CD14-positive monocyte (primary cell): ENCODE measurements at places on chromosomes 7 and 10.
A peak's percentile ranks its signal among the peaks of the same experiment; 100 is the strongest.

- peak; percentile 60 for DNase-seq
These were observed 13.6 kb downstream of the TTYH3 start for GRCh38 chr7:2645274-2645868.

GRCh38 chr10:114810926-114811325 lies 10.7 kb upstream of the FHIP2A start:
- no peak for DNase-seq

- DNase-seq: no peak
These were observed 34.9 kb downstream of the R3HCC1L start for GRCh38 chr10:98169379-98169778.

GRCh38 chr7:2702594-2702957 lies 14.6 kb downstream of the AMZ1 start:
- no peak for DNase-seq

- no peak for DNase-seq
These were observed 313.9 kb upstream of the GLI3 start for GRCh38 chr7:42550706-42551470.

DNA sequence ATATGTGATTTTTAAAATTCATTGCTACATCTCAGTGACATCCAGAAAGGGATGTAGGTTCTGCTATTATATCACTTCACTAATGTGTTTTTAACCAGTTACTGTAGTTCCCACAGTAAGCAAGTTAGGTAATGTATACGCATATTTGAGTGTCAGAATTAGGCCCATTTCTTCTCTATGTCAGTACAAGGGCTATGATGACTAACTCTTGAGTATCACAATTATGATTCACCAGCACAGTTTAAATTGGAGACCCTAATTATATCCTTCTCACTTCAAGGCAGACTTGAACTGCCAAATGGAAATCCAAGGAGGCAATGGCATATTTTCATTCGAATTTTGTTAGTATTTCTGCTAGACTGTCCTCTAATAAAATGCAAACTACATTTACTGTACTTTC lies 23.6 kb downstream of the BZW2 start:
- DNase-seq: no peak

DNA sequence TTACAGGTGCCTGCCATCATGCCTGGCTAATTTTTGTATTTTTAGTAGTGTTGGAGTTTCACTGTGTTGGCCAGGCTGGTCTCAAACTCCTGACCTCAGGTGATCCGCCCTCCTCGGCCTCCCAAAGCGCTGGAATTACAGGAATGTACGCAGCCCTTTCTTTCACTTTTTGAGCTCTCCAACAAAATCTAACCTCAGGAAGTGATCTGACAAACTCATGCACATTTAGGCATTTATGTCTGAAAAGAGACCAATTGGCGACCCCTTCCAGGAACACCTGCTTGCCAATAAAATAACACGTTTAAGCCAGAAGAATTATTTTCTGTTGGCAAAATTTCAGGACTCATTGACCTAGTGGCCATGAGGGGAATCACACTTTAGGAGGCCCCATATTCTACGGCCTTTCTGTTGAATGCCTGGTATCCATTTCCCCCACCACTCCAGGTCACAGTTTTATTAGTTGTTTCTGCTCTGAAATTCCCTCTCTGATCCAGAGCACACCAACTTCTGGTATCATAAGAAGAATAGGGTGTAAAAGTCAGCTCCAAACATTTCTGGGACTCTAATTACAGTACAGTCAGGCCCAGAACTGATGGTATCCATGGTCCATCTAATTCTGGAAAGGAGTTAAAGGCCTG lies 65.8 kb upstream of the FRMD4A start:
- no peak for DNase-seq

- no peak for DNase-seq
These were observed 1.9 kb upstream of the NRF1 start for GRCh38 chr7:129609666-129610065.

DNA sequence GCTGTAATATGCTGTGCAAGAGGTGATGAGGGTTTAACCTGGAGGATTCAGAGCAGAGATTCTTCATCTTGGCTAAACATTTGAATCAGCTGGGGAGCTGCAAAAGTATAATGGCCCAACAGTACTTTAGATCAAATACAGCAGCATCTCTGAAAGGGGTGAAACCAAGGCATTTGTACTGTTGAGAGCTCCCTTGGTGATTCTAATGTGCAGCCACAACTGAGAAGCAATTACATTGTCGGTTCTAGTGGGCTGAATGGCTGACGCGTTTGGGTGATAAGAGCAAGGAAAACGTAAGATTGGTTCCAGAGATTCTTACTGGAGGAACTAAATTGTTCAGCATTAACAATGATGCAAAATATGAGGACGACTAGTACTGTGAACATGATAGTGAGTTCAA lies 269.7 kb downstream of the AGMO start:
- no peak for DNase-seq

DNA sequence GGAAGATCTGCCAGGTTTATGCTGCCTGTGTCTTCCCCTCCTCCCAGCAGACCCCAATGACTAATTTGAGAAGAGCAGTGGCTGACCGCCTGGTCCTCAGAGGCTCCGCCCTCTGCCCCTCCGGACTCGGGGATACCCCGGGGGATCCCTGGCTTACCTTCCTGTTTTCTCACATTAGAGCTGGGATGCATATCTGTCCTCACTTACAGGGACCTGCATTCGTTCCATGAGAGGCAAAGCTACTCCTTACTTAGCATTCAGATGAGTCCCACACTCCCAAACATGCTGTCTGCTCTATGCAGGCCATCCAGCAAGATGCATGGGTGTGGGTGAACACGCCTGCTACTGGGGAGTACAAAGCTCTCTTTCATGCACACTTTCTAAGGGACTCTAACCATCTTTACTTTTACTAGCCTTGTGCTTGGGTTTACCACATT lies 24.0 kb downstream of the VOPP1 start:
- peak; percentile 49 for DNase-seq

- no peak for DNase-seq
These were observed 2.4 kb upstream of the VDAC2 start for GRCh38 chr10:75208181-75208580.

GRCh38 chr10:101749047-101750016 lies 26.6 kb downstream of the FGF8 start:
- no peak for DNase-seq

- no peak for DNase-seq
These were observed 216.7 kb downstream of the FAM107B start for GRCh38 chr10:14558025-14558424.

DNA sequence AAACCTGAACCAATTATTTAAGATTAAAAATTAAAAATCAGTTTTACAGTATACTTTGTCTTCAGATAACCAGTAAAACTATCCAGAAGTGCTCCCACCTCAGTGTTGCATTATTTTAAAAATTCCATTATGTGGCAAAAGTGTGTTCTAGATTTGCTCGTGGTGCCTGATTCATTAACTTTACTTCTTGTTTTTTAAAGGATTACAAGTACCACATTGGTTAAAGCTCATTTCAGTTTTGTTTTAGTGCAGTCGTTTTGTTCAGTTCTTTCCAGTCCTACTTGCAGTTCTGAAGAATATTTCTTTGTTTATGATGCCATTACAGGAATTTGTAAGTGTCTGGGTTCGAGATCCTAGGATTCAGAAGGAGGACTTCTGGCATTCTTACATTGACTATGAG lies 69.0 kb downstream of the SNX10 start:
- DNase-seq: peak; percentile 93

DNA sequence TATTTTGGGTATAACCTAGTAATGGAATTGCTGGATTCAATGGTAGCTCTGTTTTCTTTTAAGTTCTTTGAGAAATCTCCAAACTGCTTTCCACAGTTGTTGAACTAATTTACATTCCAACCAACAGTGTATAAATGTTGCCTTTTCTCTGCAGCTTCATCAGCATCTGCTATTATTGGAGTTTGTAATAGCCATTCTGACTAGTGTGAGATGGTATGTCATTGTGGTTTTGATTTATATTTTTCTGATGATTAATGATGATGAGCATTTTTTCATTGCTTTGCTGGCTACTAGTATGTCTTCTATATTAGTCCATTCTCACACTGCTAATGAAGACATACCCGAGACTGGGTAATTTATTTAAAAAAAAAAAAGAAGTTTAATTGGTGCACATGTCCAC lies 248.6 kb upstream of the MAGI2 start:
- no peak for DNase-seq

DNA sequence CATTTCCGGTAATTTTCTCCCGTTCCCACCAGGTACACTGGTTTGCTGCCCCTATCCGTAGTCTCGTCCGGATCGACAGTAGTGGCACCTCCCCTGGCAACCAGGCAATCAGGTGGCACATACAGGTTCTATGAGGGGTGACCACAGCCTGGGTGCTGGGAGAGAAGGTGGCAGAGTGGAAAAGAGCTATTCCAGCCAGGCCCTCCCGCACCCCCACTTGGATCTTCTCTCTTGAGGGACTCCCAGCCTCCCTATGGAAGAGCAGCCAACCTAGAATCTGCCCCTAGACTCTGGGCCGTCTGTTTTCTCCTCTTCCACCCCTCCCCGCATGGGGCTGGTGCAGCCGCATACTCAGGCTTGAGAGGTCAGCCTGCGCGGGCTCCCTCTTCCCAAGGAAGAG lies 58.6 kb downstream of the GPR26 start:
- no peak for DNase-seq

DNA sequence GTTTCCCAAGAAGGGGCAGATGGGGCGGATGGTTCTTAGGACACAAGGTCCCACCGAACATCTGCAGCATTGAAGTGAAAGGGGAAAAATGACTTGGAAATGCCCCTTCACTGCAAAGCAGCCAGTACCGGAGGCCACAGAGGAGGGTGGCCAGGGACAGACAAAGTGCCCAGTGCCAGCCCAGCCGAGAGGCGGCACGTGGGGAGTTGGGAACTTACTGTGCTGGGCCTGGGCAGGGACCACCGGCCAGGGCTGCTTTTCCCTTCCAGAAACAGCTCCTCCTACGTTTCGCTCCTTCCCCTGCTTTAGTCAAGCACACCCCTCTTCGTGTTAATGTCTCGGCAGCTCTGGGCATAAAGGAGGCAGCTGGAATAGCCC lies 129.2 kb downstream of the TNS3 start:
- DNase-seq: no peak

- no peak for DNase-seq
These were observed 472.8 kb upstream of the MKI67 start for GRCh38 chr10:128599030-128599429.

DNA sequence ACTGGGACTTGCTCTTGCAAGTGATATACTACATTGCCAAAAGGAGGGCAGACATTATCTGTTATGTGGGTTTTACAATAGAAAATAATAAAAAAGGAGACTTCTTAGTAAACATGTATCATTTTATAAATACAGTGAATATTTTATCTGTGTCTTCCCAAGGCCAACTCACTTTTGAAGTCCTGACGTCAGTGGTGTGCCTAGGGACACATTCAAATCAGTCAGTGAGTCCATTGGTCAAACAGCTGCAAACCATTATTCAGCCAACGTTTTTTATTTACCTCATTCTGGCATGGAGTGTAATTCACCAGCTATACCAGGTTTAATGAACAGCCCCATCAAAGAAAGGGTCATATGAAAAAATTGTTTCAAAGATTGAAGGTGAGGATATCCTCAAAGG lies 263.7 kb downstream of the IPMK start:
- DNase-seq: no peak

DNA sequence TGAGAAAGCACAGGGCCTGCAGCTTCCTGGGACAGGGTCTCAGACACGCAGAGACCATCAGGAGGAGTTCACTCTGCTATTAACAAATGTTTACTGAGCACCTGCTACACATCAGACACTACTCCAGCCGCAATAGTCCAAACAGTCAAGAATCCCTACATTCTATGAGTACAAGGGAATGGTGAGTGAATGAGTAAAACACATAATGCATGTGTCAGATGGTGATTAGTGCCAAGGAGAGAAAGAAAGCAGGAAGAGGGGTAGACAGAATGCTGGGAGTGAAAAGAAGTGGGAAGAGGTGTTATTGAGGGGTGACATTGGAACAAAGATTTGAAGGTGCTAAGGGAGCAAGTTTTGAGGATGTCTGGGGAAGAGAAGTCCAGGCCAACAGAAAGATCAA lies 634.2 kb upstream of the GALNT17 start:
- DNase-seq: no peak

DNA sequence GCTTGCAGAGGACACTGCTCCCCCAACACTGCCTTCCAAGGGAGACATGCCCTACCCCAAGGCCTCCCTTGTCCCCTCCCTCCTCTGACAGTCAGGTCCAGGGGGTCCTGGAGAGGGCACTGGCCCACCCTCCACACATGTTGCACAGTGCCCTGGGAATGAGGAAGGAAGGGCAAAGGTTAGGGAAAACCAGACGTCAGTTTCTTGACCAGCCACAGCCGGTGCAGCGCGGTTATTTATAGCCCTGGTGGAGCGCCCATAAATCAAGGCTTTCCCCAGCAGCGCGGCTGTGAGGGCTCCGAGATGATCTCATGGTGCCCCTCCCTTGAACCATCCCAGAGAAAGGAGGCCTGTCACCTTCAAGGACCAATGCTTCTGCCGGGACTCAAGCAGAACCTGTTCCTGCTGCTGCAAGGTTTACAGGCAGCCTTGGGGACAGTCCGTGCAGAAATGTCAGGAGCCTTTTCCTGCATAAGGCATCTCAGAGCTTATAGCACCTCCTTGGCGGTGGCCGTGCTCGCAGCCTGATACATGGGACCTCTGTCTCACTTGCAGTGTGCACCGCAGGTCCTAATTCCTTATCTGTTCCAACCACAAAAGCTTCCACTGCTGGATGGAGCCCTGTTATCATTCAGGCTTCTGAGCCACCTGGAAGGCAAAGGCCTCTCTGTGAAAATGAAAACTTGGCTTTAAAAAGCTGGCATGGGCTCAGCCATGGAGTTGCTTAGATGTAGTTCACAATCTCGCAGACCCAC lies 127.3 kb downstream of the LHPP start:
- DNase-seq: no peak

DNA sequence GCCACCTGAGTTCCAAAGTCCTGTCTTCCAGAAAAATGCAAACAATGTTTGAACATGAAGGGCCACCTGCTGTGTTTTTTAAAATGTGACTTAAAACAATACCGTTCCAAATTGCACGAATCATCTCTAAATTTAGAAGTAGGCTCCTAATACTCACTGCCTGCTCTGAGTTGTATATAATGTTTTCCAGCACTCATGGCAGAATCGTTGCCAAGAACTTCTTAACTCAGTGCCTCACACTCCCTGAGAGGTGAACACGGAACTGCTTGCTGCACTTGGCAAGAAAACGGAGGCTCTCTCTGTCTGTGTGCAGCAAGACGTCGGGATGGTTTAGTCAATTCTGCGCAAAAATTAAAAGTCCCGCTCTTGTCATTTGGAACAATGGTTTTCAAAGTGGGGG lies 757.3 kb upstream of the AUTS2 start:
- no peak for DNase-seq

DNA sequence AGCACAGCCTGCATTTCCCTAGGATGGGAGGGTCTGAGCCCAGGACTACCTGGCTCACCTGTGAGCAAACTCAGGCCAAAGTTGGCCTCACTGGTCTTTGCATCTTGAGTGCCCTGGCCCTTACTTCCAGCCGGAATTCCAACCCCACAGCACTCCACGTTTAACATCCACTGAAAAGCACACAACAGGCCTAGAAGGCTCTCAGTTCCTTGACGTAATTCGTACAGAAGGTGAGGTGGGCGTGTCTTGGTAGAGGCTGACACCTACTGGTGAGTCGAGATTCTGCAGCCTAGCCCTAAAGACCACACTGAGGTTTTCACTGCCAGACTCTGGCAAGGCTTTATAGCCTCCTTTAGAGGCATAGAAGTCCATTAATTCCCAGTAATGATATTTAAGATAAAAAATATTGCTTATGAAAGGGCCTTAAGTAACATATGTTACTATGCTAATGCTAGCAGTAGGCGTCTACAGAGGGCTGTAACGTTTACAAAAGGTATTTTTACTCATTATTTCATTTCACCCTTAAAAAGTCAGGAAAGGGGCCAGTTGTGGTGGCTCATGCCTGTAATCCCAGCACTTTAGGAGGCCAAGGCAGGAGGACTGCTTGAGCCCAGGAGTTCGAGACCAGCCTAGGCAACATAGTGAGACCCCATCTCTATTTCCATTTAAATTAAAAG lies 95.8 kb downstream of the HIP1 start:
- DNase-seq: peak; percentile 81
